ENCODE measurements at places on chromosomes 7 and 10.
A peak's percentile ranks its signal among the peaks of the same experiment; 100 is the strongest.

DNA sequence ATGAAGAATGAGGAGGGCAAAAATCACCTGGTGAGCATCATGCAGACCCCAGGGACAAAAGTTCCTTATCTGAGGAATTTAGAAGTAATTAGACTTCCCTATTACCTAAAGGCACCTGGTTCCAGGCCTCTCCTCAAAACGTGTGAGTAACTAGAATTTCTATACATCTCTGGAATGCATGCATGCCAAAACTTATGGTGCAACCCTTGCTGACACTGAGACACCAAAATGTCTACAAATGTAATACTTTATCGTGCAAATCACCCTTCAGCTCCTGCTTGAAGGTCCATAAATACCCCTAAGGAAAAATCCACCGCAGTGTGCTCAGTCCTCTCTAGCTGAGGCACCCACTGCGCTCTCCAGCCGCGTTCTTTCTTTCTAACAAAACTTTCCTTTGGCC is 84.2 kb downstream of the PAXIP1 start:
- no peaks in the 10 kb centered on the region for H3K36me3 ChIP-seq
- no peak overlapping the region for H3K27ac ChIP-seq
- H3K4me3 ChIP-seq = no peak overlapping the region
- DNase-seq = no peak

DNA sequence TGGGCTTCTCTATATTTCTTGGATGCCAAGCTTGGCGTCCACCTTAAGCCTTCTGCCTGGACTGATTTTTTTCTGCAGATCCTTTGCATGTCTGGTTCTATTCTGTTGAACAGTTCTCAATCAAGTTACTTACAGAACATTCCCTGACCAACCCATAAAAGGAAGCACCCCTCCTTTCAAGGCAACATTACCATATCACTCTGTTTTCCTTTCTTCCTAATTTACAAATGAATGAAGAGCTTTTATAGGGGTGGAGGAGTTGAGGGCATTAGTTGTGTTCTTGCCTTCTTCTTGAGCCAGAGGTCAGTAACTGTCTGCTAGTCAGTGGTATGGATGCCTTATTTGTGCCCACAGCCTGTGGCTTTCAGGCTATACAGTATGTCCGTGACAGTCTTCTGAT is 361.0 kb downstream of the PHTF2 start:
- no peaks in the 10 kb centered on the region for H3K36me3 ChIP-seq
- DNase-seq = no peak
- H3K4me1 ChIP-seq = no peaks in the 10 kb centered on the region
- H3K27me3 ChIP-seq = peaks cover 2% of the 10 kb centered on the region

- no peak for DNase-seq
- H3K4me3 ChIP-seq = no peak overlapping the region
- H3K27ac ChIP-seq = no peak overlapping the region
- peaks cover 2% of the 10 kb centered on the region for H3K36me3 ChIP-seq
- no peaks in the 10 kb centered on the region for H3K27me3 ChIP-seq
- no peaks in the 10 kb centered on the region for H3K4me1 ChIP-seq
Measured at GRCh38 chr7:774161-775109, 47.4 kb upstream of the PRKAR1B start.

DNA sequence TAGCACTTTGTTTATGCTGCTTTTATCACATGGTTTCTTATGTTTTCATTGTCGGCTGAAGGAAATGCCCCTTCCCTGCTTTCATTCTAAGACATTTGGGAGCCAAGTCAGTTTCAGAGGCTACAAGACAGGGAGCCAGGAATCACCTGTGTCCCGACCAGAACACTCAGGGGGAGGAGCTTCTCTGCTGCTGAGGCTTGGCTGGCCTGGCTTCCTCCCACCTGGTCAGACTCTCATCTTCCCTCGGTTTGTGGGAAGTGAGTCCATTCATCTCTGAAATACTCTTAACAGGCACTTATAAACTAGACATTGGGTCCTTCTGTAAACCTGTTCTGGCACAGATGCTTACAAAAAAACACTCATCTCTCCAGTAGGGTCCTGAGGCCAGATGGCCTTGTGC is 19.6 kb upstream of the GOLGA7B start:
- no peak overlapping the region for H3K4me3 ChIP-seq
- no peak for DNase-seq
- H3K27me3 ChIP-seq = 0 out of 2 replicates have a peak, but pooled peaks cover 2% of the 10 kb centered on the region
- no peak overlapping the region for H3K27ac ChIP-seq

DNA sequence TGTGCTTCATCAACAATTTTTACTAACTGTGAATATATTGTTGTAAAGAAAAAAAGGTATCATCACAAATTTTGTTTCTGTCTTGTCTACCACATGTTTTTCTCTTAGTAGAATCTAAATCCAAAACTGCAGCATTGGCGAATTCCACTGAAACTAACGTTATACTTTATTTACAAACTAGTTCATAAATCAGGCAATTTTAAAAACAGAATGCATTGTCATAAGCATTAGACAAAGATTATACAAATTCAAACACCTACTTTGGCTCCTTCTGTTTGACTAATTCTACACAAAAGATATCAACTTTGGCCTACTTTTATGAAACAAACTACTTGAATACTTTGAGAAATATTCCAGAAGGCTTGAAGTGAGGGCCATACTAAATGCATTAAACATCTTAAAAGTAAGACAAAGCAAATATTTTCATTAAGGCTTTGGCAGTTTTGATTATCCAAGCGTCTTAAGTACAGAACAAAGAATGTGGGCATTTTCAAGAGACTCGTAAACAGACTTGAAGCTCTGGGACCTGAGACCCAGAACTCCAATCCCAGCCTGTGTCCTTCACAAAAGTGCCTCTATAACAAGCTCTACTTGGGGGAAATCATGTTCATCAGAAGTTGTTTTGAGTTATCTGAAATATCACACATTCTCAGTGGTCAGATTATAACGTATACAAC is 81.0 kb downstream of the CPVL start:
- DNase-seq = no peak
- H3K4me1 ChIP-seq = no peaks in the 10 kb centered on the region
- no peak overlapping the region for H3K4me3 ChIP-seq
- no peak overlapping the region for H3K27ac ChIP-seq

GRCh38 chr7:38177621-38178003 is 433 bp upstream of the STARD3NL start:
- peaks cover 1% of the 10 kb centered on the region for H3K4me1 ChIP-seq
- no peaks in the 10 kb centered on the region for H3K27me3 ChIP-seq
- no peak for DNase-seq
- peak overlapping the region; percentile 91 for H3K4me3 ChIP-seq
- H3K36me3 ChIP-seq = no peaks in the 10 kb centered on the region

- DNase-seq = no peak
- no peak overlapping the region for H3K27ac ChIP-seq
- no peaks in the 10 kb centered on the region for H3K27me3 ChIP-seq
- no peak overlapping the region for H3K4me3 ChIP-seq
- peaks cover 8% of the 10 kb centered on the region for H3K4me1 ChIP-seq
- H3K36me3 ChIP-seq = no peaks in the 10 kb centered on the region
Measured at GRCh38 chr7:129843978-129844840, 108.6 kb downstream of the UBE2H start.

DNA sequence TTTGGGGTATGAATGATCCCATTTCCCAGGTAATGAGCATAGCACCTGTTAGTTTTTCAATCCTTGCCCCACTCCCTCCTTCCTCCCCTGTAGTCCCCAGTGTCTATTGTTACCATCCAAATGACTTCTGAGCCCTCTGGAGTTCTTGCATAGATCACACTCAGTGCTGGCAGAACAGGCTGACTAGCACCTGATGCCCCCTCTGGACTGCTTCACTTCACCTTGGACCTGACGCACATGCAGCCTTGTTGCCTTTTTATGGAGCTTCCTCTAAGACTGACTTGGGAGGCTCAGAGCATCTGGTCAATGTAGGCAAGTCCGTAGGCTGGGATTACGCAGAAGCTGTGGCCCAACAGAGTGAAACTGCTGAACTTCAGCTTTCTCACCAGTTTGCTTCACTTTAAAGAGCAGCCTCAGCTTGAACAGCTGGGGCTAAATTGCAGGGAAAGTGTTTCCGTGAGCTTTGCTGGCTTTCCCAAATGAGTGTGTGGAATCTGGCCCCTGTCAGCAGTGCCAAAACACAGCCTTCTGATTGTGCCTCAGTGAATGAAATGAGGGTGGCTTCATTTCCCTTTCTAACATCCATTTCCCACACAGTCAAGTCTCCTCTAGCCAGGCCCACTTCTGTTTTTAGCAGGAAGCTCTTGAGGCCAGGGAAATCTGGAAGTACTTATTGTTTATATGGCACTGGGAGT is 48.5 kb downstream of the NXPH1 start:
- H3K4me3 ChIP-seq = no peak overlapping the region
- no peak overlapping the region for H3K27ac ChIP-seq
- H3K36me3 ChIP-seq = no peaks in the 10 kb centered on the region
- H3K27me3 ChIP-seq = no peaks in the 10 kb centered on the region
- no peak for DNase-seq

DNA sequence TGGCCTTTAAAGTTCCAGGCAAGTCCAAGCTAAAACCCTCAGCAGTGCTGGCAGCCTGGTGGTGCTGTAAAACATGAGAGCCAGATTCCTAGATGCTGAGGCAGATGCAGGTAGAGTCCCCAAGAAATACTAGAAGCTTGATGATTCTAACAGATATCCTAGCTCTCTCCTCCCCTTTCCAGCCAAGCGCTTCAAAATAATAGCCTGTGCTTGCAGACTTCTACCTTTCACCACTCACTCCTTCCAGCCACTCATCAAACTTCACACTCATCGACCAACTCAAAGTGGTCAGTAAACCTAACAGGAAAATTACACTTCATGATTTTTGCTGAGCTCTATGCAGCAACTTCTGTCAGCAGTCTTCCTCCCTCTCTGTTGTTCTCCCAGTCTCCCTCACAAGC is 50.2 kb downstream of the LMBR1 start:
- no peak overlapping the region for H3K4me3 ChIP-seq
- H3K4me1 ChIP-seq = no peaks in the 10 kb centered on the region
- no peak overlapping the region for H3K27ac ChIP-seq
- 0 out of 2 replicates have a peak, but pooled peaks cover 4% of the 10 kb centered on the region for H3K36me3 ChIP-seq
- H3K27me3 ChIP-seq = no peaks in the 10 kb centered on the region

GRCh38 chr10:6297951-6298381 is 95.2 kb downstream of the PFKFB3 start:
- H3K36me3 ChIP-seq = no peaks in the 10 kb centered on the region
- no peak overlapping the region for H3K27ac ChIP-seq
- no peak for DNase-seq
- no peak overlapping the region for H3K4me3 ChIP-seq
